ENCODE measurements at places on chromosomes 1 and 21.
A peak's percentile ranks its signal among the peaks of the same experiment; 100 is the strongest.

DNA sequence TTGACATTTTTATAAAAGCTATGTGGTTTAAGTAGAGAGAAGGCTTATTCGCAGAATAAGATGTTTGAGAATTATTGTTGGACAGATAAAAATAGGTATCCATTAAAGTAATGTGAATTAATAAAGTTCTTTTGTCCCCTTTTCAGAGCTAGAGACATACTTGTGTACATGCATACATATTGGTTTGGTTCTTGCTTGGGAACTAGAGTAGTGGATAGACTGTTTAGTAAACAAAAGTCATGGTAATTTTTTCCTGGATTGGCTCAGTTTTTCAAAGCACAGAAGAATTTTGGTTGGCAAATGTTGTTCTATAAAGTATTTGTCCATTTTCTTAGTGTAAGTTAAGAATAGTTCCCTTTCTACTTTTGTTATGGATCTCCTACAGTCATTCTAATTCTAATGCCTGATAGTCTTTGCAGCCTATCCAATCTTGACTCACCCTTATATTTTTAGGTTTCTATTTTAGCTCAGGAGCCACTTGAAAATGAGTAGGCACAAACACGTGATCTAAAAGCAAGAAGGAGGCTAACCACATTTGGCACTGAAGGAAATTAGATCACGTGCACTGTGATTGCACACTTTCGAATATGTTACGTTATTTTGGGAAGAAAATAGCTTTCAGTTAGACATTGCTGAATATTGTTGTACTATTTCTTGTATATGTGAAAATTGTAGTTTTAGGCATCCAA lies 47.0 kb downstream of the RABGAP1L start:
- peak; percentile 63 for DNase-seq

DNA sequence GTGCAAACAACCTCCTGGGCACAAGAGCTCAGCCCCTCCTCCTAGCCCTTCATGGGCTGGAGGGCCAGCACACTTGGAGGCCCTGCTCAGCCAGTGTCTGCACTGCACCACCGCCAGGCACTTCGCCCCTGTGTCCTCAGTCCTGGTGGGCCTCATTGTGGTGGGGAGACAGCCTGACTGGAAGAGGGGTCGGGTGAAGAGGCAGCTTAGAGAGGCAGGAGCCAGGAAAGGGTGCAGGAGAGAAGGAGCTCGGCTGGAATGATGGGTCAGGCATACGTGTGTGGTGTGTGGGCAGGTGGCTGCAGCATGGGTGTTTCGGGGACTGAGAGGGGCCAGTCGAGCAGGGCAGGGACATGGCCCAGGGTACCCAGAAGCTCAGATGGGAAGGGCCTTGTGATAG lies 4.1 kb downstream of the WNT3A start:
- DNase-seq, result no peak

GRCh38 chr1:157472959-157473358 lies 79.4 kb downstream of the FCRL5 start:
- no peak for DNase-seq

GRCh38 chr1:26848941-26849774 lies 13.8 kb upstream of the SFN start:
- DNase-seq, result no peak

DNA sequence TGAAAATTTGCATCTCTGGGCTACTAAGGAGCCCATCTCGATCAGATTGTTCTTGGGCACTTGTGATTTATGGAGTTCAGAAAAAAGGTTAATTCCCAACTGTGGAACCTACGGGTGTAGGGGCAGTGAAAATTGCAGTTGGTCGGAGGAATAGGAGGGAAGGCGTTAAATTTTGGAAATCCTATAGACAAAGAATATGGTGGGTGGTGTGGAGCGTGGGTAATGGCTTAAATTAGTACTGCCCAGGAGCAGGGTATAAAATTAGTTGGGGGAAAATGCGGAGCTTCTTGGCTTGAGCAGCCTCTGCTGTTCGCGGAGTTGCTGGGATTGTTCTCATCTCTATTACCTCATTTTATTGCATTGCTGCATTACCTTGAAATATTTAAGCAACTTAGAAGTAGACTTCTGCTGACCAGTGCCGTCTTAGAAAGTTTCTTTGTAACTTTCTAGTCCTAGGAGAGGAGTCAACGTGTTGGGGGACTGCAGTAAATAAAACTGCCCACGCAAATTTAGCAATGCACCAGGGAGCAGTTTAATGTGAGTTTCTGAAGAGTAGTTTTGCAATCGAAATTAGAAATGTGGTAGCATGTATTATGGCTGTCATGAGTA lies 514 bp downstream of the S1PR1 start:
- DNase-seq, result peak; percentile 35

Measured in activated CD4-positive, alpha-beta T cell treated with anti-CD3 and anti-CD28 coated beads, Interleukin-2, Interleukin-6, amounts not matched to agents 100 ng/mL and 50 ng/mL, durations not matched to agents 16 hours and 8 hours (primary cell).